ENCODE measurements at places on chromosomes 3 and 15. TPM values are rescaled to one million over a fixed set of nuclear protein-coding genes. Genes with fewer than 3 reads are reported as not detected.

DNA sequence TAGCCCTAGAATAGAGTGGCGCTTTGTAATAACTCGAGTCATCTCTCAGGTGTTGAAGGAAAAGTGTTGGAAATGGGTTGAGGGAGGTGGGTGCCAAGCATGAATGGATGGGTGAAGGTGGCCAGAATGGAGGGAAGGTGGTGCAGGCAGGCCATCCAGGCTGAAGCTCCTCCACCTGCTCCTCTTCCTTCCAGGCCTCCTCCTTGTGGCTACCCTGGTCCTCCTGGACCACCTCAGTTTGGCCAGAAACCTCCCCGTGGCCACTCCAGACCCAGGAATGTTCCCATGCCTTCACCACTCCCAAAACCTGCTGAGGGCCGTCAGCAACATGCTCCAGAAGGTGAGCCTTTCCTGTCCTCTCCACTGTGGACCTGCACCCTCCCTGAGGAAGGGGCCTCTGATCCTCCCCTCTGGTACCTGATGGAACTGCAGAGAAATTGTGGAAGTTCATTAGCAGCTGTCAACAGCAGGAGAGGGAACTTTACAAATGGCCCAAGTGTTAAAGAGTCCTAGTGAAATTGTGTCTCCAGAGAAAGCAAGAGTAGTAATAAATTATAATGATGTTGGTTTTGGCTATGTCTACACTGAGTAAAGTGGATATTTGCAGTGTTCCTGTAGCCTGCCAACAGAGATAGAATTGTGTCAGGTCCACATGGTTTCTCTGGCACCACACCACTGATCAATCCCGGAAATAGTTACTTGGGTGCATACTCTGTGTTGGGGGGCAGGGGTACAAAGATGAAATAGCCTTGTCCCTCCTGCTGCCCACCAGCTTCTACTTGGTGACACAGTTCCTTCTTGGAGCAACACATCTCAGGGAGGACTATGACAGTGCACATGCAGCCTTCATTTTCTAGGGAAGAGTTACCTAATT is 1.6 kb downstream of the IL12A start:
- DNase-seq = no peak

DNA sequence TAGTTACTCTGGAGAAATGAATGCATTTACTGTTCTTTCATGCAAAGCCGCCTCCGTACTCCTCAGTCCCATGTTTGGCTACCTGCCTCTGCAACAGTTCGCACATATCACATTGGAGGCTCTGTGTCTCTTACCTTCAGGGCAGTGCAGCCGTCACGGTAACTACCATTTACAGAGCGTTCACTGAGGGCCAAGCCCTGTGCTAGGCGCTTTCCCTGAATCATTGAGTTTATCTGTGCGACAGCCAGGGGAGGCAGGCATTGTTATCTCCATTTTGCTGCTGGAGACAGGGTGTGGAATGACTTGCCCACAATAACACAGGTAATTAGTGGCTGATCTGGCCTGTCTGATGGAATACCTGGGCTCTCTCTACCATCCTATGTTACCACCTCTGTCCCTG is 115.0 kb downstream of the THSD4 start:
- no peak for DNase-seq

DNA sequence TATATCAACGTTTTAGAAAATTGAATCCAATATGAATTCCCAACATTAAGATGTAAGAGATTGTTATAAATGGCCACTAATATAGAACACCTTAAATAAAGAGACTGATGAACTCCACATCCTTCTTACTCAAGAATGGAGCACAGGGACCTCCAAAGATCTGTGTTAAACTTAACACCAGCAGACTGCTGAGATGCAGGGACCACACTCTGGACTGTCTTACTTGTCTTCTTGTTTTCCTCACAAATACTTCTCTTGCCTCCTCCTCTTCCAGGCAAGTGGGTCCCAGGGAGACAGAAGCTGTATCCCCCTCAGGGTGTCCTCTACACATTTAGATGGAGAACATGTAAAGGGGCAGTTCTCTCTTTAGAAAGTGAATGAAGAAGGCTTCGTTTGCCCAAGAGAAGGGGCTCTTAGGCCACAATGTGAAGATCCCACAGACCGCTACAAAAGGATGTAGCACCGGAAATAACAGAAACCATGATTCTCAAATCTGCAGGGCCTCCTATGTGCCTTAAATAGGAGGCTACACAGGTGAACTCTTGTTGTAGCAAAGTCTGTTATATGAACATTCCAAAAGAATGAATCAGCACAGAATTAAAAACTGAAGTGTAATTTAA is 52.2 kb downstream of the SATB1 start:
- DNase-seq = peak; percentile 53

DNA sequence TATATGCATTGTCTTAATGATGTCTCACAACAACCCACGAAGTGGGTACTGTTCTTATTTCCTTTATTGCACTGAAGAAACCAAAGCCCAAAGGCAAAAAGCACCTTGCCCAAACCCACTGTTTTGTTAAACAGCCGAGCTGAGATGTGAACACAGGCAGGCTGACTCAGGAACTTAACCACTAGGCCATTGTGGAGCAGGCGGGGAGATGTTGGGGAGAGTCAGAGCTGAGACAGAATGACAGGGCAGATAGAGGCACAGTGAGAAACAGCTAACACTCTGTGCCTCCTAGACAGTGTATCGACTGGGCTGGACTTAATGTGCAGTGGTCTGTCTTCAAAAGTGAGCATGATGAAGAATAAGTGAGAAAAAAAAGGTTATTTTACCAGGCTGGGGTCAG is 56.5 kb downstream of the RPLP1 start:
- DNase-seq = no peak

GRCh38 chr3:45055411-45056143 is 29.5 kb downstream of the CLEC3B start:
- no peak for DNase-seq

GRCh38 chr3:159534496-159534895 is 454.1 kb upstream of the IL12A start:
- DNase-seq = no peak

DNA sequence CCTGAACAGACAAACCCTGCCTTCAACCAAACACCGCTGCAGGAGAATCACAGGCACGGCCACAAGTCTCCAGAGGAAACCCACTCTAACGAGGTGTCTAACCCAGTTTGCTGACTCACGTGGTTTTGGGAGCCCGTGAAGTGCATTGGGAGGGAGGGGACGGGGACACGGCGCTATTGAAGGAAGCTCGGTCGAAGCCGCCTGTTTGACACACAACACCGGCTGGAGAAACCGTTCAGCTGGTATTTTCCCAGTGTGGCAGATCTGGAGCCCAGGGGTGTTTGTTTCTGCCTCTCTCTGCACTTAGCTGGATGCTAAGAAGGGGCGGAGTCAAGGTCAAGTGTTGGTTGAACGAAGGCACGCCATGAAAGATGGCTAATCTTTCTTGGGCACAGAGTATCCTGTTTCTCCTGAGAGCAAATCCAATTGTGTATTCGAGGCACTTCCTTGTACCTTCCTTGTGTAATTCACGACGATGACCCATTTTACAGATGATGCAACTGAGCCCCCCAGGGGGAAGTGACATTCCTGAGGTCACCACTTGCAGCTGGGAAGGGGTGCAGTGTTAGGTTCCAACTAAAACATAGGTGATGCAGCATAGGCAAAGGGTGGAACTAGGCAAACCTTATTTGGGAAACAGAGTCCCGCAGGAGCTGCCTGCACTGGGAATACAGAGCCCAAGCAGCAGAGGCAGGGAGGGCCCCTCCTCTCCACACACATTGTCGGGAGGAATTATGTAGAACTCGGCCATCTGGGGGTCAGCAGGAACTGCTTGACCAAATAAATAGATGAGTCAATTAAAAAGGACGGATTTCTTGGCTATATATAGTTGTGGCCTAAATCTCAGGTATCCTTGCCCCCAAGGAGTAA is 22.5 kb downstream of the SLC6A6 start:
- DNase-seq = no peak

GRCh38 chr3:72449551-72449950 is 398.7 kb downstream of the SHQ1 start:
- DNase-seq = no peak

- DNase-seq = no peak
Observed at GRCh38 chr3:28244491-28244890, 3.1 kb downstream of the CMC1 start.

- DNase-seq = no peak
Observed at GRCh38 chr3:47227678-47228077, 54.9 kb downstream of the KIF9 start.

DNA sequence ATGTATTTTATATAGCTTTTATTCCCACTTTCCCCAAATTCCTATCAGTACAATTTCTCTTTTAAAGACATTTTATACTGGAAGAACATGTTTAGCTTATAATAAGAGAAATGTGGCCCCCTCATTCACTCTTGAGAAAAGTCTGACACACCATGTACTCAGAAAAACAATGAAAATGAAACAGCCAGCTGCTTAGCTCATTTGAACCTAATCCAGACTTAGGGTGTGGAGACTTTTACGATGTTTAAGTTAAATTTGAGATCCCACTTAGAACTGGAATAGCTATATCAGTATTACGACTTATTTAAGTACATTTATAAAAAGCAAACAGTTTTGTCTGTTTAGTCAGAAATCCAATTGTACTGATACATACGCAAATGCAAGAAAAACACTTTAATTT is 252.3 kb upstream of the ARRDC4 start:
- no peak for DNase-seq

DNA sequence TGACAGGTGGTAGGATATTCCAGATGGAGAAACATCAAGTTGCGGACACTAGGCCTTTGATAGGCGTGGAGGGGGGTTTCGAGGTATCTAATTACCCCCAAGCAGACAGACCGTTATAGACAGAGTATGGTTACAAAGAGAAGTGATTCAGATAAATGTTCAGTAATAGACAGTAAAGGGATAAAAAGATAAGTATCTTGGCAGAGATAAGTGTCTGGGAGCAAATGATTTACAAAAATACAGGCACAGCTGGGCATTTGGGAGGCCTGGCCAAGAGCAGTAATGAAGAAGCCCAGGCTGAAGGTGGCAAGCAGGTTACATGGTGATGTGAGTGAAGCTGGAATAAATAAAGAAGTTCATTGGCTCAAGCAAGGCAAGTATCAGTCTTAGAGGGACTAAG is 659 bp upstream of the MYH15 start:
- DNase-seq = no peak

DNA sequence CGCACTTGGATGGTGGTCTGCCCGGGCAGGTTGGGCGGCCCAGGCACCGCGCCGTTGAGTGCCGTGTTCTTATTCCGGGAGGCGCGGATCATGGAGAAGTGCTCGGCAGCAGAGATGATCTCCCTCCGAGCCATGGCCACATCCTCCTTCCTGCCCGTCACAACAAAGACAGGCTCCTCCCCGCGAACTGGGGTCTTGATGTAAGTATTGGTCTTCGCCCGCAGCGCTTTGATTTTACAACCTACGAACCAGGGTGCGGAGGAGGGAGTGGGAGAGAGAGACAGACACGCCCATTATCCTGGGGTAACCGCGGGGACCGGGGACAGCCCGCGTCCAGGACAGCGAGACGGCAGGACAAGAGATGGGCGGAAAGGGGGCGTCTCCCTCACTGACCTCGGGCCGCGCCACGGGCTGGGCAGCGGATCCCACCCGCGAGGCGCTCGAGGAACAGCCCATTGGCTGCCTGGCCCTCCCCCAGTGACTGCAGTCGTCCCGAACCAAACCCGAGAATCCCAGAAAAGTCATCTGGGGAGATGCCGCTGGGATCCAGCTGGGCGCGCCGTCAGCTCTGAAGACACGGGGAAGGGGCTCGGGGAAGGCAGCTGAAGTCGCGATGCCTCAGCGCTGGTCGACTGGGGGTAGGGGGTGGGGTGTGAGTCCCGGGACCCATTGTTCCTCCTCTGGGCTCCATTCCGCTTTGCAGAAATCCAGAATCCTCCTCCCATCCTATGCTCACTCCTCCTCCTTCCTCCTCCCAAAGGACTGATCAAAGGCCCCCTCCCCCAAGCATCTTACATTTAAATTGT is 1.2 kb downstream of the MEX3B start:
- peak; percentile 33 for DNase-seq

GRCh38 chr15:32872621-32873283 is 154.9 kb downstream of the GREM1 start:
- DNase-seq = no peak

DNA sequence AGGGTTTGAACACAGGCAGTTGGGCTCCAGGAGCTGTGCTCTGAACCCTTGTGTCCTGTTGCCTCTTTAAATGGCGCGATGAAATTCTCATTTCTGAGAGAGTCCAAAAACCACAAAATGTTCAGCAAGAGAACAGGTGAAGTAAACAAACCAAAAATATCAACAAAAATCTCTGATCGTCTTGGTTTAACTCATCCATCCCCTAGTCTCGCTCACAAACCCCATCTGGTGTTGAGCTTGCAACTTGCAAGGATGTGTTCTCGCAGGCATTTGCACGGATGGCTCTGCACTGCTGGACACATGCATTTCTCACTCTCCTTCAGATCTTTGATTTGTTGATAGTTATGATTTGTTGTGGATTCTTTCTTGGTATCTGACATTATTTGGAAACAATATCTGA is 31.1 kb downstream of the FAH start:
- no peak for DNase-seq

DNA sequence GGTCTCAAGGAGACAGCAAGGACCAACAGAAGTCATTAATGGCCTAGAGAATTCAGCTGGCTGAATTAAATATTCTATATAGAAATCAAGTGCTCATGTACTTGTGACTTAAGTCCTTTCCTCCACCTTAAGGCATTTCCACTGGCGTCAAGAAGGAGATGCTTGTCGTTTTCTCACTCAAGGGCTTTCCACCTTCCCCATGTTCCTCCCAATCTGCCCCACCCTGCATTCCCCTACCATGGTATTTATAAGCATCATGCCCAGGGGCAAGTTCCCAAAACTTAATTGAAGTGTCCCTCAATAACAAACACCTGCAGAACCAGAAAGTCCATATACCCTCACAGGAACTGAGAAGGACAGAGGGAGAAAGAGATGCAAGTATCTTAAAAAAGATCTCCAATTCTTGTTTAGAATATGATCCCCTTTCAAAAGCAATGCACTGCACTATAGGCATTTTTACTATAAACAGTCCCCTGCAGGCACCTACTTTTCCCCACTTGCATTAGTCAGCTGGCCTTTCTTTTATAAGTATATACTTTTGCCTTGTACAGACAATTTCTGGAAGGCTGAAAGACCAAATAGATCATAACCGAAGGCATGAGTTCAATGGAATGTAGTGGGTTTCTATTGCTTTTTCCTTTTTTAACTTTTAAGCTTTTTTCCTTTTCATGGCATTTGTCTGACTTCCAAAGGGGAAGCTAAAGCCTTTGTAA is 29.6 kb downstream of the TMEM39A start:
- DNase-seq = no peak

DNA sequence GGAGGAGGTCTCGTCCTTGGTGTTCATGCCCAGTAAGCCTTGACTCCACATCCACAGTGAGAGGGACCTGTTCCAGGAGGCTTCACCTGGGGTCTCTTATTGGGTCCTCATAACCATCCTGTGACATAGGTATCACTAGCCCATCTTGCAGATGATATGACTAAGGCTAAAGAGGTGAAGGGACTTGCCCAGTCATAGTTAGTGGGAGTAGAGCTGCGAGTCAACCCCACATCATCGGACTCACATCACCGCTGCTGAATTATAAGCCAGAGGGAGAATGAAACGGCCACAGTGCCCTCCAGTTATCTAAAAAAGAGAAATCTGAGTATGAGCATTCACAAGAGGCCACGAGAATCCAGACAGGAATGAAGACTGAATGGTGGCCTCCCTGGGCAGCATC is 66.0 kb downstream of the MESD start:
- no peak for DNase-seq

Gene SPTSSB
- polyA plus RNA-seq = not detected

Gene CLDN16
- polyA plus RNA-seq = not detected

Gene WDR72
- not detected for polyA plus RNA-seq

Gene MLF1
- not detected for polyA plus RNA-seq

Gene CCDC39
- not detected for polyA plus RNA-seq

Gene ALDH1L1
- polyA plus RNA-seq = not detected

Gene ITIH1
- polyA plus RNA-seq = not detected

All from naive thymus-derived CD4-positive, alpha-beta T cell (primary cell).